ENCODE measurements at places on chromosomes 11 and 22.
A peak's percentile ranks its signal among the peaks of the same experiment; 100 is the strongest.

DNA sequence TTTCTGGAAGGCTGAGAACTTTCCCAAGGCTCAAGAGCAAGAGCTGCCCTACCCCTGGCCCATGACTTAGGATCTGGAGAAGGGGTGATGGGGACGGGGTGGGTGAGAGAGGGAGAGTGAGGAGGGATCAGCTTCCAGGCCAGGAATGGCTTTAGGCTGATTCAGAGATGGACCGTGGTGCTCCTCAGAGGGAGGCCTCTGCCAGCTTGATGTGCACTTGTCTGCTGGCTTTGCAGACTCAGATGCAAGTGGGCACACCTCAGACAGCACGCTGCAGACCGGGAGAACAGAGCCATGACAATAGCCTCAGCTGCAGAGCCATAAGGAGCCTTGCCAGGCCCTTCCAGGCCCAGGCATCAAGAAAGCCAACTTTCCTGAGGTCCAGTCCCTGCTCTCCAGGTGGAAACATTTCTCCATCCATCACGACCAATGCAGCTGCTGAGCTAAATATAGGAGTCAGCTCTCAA is 41.3 kb downstream of the ALX4 start:
- no peak for DNase-seq

DNA sequence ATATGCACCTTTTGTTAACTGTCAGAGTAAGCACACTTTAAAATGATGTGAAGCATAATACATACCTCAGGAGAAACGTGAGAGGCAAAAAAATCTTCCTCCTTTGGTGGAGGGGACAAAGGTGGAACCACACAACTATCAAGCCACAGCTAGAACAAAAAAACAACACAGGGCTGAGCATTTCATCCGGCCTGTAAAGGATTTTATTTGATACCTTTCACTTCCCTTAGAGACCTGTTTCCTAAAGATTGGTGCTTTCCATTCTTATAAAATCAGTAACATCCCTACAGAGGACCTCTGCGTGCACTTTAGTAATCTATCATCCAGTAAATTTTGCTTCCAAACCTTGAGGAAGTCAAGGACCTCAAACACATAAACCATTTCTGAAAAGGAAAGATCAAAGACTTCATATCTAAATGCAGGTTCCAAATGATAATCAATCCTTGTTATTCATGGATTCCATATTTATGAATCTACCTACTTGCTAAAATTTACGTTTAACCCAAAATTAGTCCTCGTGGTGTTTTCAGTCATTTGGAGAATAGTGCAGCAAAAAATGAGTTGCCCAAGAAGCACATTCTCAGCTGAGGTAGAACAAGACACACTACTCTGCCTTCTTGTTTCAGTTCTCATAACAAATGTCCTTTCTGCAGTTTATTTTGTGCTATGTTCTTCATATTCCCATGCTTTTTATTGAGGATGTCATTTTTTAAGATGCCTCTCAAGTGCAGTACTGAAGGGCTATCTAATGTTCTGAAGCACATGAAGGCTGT is 22.7 kb downstream of the ARFGAP3 start:
- no peak for DNase-seq

DNA sequence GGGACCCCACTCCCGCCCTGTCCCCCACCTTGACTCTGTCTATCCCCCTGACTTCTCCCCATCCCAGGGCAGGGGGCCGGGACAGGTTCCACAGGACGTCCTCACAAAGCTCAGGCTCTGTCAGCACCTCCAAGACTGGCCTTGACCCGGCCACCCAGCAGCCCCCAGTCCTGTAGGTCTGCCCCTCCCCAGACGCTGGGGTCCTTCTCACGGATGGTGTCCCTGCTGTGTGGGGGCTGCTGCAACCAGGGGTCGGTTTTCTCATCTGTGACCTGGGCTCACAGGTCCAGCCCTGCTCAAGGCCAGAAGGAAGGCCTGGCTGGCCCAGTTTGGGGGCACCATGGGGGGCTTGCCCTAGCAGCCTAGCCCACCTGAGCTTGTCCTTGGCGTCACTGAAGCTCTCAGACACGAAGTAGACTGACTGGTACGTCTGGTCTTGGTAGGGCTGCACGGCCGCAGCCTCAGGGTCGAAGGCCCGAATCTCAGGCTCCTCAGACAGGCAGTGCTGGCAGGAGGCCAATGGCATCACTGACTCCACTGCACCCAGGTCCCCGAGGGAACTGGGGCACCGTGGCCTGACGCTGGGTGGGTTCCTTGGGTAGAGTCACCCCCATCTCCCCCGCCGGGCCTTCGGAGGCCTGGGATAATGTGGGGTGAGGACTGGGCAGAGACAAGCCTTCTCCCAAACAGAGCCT is 4.0 kb upstream of the INS start:
- DNase-seq, result no peak

GRCh38 chr22:30425616-30426387 is at the start of gene MTFP1:
Gene MTFP1 (plus strand): TSS chr22:30425768. CDS start chr22:30425880, 112 bp downstream.
- peak; percentile 80 for DNase-seq

DNA sequence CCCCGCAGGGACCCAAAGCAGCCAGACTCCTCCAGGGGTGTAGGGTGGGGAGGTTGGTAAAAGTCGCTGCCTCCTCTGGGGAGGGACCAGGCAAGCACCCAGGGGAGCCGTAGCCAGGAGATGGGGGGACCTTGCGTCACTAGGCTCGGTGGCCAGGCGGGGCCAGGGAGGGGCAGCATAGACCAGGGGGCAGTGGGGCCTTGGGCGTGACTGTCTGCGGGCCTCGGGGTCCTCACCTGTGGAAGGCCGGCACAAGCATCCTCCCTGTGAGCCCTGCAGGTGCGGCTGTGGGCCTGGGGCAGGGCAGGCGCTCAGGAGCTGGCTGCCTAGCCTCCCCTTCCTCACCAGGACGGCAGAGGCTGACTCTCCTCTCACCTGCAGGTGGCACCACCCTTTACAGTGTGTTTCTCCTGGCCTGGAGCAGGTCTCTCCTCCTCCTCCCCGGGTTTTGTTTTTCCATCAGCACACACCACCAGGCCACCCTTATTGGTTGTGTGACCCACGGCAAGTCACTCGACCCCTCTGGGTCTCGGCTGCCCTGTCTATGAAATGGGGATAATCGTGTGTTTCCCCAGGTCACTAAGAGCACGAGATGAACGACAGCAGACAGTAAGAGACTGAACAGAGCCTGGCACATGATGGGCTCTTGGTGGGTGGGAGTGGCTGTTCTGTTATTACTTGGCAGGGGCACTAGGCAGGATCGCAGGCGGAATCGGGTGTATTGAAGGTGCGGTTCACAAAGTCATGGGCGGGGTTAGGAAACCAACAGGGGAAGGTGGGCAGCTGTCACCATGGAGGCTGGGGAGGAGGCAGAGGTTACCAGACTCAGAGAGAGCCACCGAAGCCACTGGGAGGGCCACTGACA is 52.7 kb downstream of the FLRT1 start:
- no peak for DNase-seq

DNA sequence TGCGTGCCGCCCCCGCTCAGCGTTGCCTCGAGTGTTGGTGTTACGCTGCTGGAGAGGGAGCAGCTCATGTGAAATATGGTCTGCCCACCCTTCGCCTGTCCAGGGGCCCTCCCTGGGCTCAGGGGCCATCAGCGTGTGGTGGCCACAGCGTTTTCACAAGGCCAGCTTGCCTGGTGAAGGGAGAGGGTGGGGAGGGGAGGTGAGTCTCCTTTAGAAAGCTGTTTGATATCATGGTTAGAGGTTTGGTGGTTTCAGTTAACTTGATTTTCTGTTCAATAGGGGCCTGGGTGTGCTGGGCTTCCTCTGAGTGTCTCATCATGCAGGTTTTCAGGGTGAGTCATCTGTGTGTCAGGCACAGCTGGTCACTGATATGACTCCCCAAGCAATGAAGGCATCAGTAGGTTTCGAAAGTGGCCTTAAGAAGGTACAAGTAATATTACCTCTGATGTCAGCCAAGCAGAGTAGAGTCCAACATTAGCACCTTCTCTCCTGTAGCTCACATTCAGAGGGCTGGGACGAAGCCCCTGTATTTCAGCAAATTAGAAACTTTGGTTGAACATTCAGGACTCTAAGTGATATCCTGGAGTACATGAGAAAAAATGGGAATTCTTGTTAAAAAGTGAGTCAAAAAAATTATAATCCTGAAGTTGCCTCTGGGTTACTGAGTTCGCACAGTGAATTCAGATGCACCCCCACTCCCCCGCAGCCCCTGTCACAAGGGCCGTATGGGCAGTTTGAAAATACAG is 172.5 kb downstream of the TBC1D22A start:
- peak; percentile 93 for DNase-seq

- DNase-seq, result peak; percentile 94
These were observed at the start of the genes NLRP14 and ZNF214 for GRCh38 chr11:7020183-7020917. Gene NLRP14 (plus strand): TSS chr11:7020479. CDS start chr11:7038587, 18,108 bp downstream. Gene ZNF214 (minus strand): TSS chr11:7020346. CDS start chr11:7002835, 17,511 bp downstream.

- no peak for DNase-seq
These were observed 19.2 kb downstream of the OR52E1 start for GRCh38 chr11:5088556-5088955.

- peak; percentile 66 for DNase-seq
These were observed 552 bp downstream of the RIN1 start for GRCh38 chr11:66335531-66336233.

- DNase-seq, result peak; percentile 31
These were observed 242.3 kb downstream of the SWAP70 start for GRCh38 chr11:9905960-9906791.

DNA sequence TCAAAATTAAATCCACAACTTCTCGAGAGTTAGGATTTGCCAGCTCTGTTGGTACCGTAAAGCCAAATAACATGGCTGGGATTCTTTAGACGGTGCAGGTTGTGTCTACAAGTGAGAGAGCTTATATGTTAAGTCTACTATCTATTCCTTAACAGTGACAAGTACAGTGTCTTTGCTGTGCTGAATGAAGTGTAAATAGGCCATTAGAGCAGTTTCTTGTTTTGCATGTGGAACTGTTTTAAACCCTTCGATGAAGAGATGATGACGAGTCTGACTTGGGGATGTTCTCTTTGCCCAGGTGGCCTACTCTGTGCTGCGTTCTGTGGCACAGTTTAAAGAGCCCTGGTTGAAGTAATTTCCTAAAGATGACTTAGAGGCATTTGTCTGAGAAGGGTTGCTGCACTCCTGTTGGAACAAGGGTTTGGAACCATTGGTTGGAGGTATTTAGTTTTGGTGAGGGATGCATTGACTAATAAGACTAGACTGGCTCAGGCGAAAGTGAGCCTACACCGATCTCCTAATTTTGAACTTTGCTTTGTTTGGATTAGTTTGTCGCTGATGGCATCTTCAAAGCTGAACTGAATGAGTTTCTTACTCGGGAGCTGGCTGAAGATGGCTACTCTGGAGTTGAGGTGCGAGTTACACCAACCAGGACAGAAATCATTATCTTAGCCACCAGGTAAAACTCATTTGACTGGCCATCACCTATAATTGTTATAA is 988 bp downstream of the RPS3 start:
- DNase-seq, result peak; percentile 80

All from RKO (cell line).